Activated naive CD4-positive, alpha-beta T cell treated with anti-CD3 and anti-CD28 coated beads for 36 hours (primary cell): ENCODE measurements at places on chromosomes 6 and 20.
A peak's percentile ranks its signal among the peaks of the same experiment; 100 is the strongest.

GRCh38 chr20:21808863-21809664 lies 103.6 kb downstream of the PAX1 start:
- peak; percentile 54 for DNase-seq

DNA sequence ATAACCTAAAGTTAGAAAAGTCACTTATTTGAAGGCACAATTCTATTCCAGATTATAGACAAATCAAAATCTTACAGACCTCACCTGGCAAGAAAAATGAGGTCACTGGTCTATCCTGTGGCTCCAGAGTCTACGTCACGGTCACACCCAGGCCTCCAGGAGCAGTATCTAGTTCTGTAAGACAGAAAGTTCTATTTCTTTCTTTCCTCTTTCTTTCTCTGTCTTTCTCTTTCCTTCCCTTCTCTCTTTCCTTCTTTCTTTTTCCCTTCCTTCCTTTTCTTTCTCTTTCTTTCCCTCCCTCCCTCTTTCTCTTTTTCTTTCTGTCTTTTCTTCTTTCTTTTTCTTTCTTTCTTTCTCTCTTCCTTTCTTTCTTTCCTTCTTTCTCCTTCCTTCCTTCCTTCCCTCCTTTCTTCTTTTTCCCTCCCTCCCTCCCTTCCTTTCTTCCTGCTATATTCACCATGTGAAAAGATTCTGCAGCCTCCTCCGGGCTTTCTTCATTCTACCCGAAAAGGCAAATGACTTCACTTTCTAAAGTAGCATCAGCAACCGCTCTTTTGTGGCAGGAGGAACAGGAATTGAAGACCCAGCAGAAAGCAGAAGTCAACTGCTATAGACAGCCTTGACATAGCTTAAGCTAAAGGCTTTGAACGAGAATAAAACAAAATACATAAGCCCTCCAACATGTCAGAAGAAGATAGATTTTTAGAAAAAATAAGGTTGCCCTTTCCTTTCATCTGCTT lies 83.9 kb upstream of the SIRPG start:
- no peak for DNase-seq

- no peak for DNase-seq
These were observed 70.7 kb downstream of the NCR2 start for GRCh38 chr6:41405941-41406727.

DNA sequence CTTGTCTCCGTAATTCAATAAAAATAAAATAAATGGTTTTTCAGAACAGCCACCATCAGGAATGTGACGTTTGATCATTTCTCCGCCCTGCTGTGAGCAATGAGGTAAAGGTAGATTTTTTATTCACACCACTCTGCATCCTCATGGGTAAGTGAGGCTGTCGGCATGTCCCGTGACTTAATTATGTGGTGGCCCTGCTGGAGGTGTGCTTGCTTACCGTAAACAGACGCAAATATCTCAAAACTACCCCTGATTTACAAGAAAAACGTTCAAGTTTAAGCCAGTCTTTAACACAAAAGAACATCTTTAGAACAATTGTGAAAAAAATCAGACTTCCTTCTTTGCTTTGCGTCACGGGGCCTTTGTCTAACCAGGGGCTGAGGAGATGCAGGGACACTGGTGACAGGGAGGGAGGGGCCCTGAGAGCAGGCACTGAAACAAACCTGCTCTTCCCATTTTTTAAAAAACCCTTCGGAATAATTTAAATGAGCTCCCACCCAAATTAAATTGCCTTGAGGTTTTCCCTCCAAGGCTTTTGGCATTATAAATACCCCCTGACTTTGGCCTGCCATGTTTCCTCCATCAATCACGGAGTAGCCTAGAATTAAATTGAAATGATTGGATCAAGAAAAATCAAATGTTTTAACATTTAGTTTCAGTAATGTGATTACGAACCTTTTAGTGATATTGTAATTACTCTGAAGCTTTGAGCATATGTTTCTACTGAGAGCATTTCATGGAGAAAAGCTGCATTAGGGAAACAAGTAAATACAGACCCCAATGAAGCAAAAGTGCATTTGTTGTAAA lies 13.4 kb downstream of the PRKN start:
- DNase-seq = no peak
